Pulmonary artery endothelial cell (primary cell): ENCODE measurements at places on chromosomes 4 and X.

GRCh38 chr4:2186133-2186864, 55.6 kb downstream of the HAUS3 start:
- DNase-seq: no peak

GRCh38 chr4:15294202-15294601, 133.6 kb upstream of the C1QTNF7 start:
- DNase-seq: no peak

GRCh38 chrX:52979993-52980392, 21.7 kb upstream of the FAM156A start:
- no peak for DNase-seq

GRCh38 chr4:102438396-102439235, 62.5 kb upstream of the NFKB1 start:
- no peak for DNase-seq

DNA sequence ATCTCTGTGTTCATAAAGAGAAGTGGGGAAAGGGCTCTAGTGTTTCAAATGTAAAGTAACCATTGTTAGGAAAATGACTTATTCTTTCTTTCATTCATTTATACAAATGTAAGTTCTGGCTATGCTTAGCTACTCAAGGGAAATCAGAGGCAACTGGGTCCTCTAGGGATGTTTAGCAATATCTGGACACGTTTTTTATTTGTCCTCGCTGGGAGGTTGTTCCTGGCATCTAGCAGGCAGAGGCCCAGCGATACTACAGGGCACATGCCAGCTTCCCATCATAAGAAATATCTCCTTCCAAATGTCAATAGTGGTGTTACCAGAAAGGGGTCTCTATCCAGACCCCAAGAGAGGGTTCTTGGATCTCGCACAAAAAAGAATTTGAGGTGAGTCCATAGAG, 150.0 kb downstream of the VCX3A start:
- DNase-seq: no peak

- no peak for DNase-seq
These were observed 45.6 kb downstream of the GPC3 start for GRCh38 chrX:133939655-133940302.
